Activated naive CD8-positive, alpha-beta T cell treated with anti-CD3 and anti-CD28 coated beads, Interleukin-2, amount 10 ng/mL, durations not matched to agents 7 days and 5 days (primary cell): ENCODE measurements at places on chromosomes 2 and 18. TPM values are rescaled to one million over a fixed set of nuclear protein-coding genes. Genes with fewer than 3 reads are reported as not detected.

Gene LIMS4
- 0.88 TPM for total RNA-seq

Gene PLGLB1
- 7.9 TPM for total RNA-seq

Gene POLR1A
- total RNA-seq: 27.3 TPM

Gene SLC9A4
- 0.06 TPM for total RNA-seq

Gene FKBP7
- total RNA-seq: 1.8 TPM

Gene RAB17
- not detected for total RNA-seq

Gene TUBA3E
- total RNA-seq: not detected

Gene MTCL1
- total RNA-seq: 0.69 TPM

Gene PSMA8
- 1.4 TPM for total RNA-seq

Gene NYAP2
- total RNA-seq: not detected

Gene MC2R
- total RNA-seq: not detected

Gene FBLN7
- 1.8 TPM for total RNA-seq

Gene KIAA2012
- not detected for total RNA-seq

Gene PDCD1
- 5.4 TPM for total RNA-seq

Gene TRIM43
- not detected for total RNA-seq

Gene GALM
- 30.2 TPM for total RNA-seq

Gene GREB1L
- total RNA-seq: not detected

Gene SERPINB13
- not detected for total RNA-seq

Gene CABLES1
- 1.2 TPM for total RNA-seq

Gene SGPP2
- 1.2 TPM for total RNA-seq

Gene CRYBA2
- not detected for total RNA-seq

Gene SNTG2
- 2.9 TPM for total RNA-seq
